ENCODE measurements at places on chromosomes 11 and 22. TPM values are rescaled to one million over a fixed set of nuclear protein-coding genes. Genes with fewer than 3 reads are reported as not detected.

Gene ZPR1
- 61.4 TPM for total RNA-seq

Gene C11orf58
- total RNA-seq: 124 TPM

GRCh38 chr11:65864706-65865471, 4.7 kb downstream of the MUS81 start:
- no peak for DNase-seq

DNA sequence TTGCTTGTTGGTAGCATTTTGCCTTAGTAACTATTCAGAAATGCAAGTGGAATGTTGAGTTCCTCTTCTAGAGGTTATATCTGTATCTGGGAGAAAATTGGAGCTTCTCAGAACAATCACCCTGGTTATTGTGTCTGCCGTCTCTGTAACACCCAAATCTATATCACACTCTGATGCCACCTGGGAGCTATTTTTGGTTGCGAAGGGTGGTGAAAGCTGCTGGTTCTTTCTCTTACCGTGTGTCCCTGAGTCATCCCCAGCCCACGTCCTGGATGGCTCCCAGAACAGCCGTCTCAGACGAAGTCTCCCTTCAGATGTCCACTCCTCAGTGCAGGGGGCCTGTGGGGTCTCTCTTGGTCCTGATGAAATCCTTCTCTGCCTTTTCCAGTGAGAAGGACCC, 83.5 kb downstream of the C22orf31 start:
- DNase-seq: no peak

- DNase-seq: no peak
Observed at GRCh38 chr11:44526438-44526837, 39.0 kb upstream of the CD82 start.

- no peak for DNase-seq
Observed at GRCh38 chr11:2963112-2963754, 28.9 kb downstream of the NAP1L4 start.

GRCh38 chr22:43884600-43885318, 7.1 kb downstream of the PNPLA5 start:
- no peak for DNase-seq

GRCh38 chr11:92461447-92461846, 236.8 kb downstream of the FAT3 start:
- no peak for DNase-seq

DNA sequence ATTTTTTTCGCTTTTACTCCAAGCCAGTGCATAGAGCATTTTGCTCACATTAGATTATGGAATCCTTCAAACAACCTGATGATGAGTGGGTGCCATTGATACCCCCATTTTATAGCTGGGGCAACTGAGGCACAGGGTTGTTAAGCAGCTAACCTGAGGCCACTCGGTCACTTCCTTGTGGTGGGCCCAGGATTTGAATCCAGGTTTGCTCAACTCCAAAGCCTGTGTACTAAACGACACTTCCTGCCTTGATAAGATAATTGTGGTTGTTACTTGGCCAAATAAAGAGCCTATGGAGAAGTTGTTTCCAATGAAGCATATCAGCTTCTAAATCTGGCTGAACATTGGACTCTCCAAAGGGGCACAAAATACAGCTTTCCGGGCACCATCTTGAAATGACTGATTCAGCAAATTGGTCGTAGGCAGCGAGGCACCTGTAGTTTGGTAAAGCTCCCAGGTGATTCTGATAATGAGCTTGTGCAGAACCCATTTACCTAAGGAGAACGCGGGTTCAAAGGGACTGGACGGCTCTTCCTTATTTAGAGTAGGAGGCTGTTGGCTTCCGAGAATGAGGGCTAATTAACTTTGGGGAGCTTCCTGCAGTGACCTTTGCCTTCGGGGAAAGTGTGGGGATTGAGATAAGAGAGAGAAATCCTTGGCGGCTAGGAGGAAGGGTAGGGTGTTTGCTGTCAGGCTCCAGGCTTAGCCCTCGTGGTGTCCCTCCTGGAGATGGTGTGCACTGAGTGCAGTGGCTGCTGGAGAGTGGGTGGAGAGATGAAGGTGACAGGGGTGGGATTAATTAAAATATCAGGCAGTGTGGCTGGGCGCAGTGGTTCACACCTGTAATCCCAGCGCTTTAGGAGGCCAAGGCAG, 17.5 kb upstream of the EHF start:
- DNase-seq: no peak

DNA sequence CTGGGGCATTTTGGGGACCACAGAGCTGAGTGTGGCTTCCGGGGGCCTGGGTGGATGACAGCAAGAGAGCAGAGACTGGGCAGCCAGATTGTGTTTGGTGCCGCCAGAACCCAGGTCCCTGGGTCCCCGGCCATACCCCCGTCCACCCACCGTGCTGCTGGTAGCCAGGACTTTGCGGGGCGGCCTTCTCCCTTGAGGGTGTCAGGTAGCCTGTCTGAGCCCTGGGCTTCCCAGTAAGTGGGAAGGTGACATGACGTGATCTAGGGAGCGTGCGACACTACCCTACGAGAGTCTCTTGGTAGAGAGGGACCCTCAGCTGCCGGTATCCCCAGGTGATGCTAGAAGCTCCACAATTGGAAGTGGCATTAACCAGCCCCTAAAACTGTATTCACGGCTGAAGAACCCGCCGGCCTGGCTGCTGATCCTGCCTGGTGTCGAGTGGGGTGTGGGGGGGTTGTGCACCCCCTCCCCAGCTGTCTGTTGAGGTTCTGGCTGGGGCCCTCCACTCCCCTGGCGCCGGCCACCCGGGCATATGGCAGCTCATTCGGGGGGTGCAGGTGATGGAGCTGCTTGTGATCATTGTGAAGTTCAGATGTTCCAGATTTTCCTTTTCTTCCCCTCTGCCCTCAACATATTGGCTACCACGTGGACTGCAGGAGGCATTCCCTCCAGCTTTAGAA, 66.9 kb downstream of the MPPED1 start:
- no peak for DNase-seq

- no peak for DNase-seq
Observed at GRCh38 chr11:132876239-132876638, 656.1 kb downstream of the OPCML start.

DNA sequence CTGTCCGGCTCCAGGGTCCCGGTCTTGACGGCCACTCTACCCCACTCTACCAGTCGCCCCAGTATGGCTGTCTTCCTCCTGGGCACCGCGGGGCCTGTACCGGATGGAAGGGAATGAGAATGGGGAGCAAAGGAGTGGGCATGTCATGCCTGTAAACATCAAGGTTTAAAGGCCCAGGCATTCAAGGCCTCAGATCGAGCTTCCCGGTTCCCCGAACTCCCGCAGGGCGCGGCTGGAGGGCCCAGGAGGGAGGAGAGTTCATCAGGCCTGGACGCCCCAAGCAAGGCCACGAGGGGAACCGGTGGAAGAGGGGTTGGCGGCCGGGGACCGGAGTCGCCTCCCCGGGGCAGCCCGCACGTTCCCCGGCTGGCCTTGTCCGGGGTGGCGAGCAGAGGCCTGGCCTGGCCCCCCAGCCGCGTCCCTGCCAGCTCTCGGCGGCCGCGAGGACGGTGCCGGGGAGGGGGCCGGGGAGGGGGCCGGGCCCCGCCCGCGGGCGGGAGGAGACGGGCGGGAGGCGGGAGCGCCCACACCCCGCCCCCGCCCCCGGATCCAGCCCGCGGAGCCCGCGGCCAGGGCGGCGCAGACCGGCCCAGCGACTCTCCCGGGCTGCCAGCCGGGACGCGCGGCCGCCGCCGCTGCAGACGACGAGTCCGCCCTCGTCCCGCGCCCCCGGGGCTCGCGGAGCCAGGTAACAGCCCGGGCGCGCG, at the start of gene CDC42EP1:
CDC42EP1 (plus strand) TSS at position 580 of the 707 bp plus-strand sequence. CDS start 5,870 bp downstream, outside the sequence.
- DNase-seq: no peak

DNA sequence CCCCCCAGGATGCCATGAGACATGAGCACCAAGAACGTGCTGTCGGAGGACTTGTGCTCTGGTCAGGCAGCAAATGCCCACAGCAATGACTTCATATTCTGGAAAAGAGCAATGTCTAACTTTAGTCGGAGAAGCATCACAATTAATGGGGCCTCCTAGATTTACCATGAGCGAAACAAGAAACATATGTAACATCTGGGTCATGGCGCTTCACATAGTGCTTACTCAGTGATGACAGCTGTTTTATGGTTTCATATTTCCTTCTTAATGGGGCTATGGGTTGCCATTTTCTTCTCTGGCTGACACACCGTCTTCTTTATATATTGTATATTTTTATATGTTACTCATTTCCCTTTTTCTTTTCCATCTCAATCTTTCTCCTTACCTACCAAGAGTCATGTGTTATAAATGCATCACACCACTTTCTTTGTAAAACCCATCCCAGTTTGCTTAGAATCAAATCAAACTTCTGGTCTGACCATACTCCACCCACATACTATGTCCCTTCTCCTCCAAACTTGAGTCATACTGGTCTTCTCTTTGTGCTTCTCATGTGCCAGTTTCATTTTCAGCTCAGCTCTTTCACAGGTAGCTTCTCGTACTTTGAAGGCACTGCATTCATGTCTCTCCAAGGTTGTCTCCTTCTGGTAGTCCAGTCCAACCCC, 9.4 kb upstream of the CASP12 start:
- no peak for DNase-seq

DNA sequence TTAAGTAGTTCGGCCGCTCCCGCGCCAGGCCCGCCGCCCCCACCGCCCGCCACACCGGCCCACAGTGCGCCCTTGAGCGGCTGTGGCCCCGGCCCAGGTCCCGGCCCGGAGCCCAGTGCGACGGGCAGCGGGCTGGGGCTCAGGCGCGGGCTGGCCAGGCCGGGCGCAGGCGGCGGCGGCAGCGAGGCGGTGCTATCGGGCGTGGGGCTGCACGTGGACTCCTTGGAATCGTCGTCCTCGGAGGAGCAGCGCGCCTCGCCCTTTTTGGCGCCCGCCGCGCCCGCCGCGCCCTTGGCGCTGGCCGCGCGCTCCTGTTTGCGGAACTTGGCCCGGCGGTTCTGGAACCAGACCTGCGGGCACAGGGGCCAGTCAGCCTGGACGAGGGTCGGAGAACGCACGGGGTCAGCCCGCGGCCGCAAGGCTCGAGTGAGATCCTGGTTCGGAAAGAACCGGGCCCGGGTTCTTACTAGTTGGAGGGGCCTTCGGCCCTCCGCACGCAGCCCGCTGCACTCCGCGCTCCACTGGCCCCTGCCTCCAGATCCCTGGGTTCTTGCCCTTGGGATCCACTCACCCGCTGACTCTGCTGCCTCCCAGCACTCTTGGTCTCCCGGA, 4.0 kb downstream of the PHOX2A start:
- no peak for DNase-seq

GRCh38 chr22:29092243-29092642, 19.4 kb downstream of the KREMEN1 start:
- no peak for DNase-seq

Gene OR52E8
- not detected for total RNA-seq

DNA sequence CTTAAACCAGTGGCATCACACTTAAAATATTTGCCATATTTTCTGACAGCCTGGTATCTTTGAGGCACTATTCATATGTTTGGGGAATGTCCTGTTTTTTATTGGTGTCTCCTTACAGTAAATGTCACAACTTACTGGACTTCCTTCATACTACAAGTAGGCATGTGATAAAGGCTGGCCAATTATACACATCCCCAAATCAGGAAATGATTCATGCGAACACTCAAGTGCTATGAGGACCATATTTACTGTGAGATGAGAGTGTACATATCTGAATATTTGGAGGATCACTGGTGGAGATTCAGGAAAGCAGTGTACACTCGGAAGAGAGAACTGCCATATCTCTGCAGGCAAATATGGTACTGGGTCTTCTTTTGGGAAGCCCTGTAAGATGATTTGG, 913.8 kb upstream of the CHORDC1 start:
- no peak for DNase-seq

DNA sequence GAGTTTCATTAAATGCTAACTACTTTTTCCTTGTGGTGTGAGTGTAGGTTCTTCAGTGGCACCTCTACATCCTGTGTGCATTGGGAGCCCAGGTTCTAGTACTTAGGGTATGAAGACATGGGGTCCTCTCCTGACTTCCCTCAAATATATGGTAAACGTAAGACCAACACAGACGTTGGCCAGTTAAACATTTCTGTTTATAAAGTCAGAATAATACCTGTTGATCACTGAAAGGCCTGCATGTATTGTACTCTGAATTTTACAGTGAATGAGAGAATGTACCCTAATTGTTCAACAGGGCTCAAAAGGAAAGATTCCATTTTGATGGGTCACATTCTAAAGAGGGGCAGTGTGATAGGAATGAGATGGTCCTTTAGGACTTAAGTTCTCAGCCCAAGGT, 3.2 kb downstream of the RPL27A start:
- no peak for DNase-seq

Gene BDNF
- 6.0 TPM for total RNA-seq

Data from ureter (tissue), 1 donor.